ENCODE measurements at places on chromosomes 16 and 17.

GRCh38 chr17:27361695-27362094, 67.8 kb downstream of the WSB1 start:
- no peak for DNase-seq

GRCh38 chr17:80497726-80498241, 21.4 kb upstream of the NPTX1 start:
- DNase-seq: no peak

- no peak for DNase-seq
Observed at GRCh38 chr17:63347475-63347874, 98.6 kb downstream of the CYB561 start.

GRCh38 chr16:68719993-68720489, 17.1 kb upstream of the CDH1 start:
- DNase-seq: no peak

DNA sequence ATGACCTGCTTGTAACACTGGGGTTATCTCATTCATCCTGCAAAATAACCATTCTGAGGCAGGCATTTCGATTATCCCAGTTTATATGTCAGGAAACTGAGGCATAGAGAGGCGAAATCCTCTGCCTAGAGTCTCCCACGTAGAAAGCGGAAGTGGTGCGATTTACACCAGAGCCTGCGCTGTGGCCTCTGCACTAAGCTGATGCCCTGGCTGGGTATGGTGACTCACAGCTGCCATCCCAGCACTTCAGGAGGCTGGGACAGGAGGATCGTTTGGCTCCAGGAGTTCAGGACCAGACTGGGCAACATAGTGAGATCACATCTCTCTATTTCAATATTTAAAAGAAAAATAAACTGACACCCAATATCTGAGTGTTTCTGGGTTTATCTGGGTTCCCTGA, 59.3 kb upstream of the BCO1 start:
- DNase-seq: no peak

DNA sequence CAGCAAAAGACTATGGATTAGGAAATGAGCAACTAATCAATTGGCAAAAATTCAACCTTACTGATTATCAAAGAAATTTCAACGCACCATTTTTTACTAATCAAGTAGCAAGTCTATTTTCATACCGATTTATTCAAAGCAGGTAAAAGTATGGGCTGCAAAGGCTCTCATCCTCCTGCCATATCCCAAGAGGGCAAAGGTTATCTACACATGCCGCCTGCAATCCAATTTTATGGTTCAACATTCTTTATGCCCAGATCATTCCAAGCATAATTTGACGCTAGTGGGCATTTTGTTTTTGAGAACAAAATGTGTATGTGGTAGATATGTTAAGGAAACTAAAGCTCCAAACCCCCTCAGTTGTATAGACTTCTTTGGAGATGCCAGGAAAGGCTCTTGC, 270.6 kb downstream of the MAF start:
- DNase-seq: no peak

DNA sequence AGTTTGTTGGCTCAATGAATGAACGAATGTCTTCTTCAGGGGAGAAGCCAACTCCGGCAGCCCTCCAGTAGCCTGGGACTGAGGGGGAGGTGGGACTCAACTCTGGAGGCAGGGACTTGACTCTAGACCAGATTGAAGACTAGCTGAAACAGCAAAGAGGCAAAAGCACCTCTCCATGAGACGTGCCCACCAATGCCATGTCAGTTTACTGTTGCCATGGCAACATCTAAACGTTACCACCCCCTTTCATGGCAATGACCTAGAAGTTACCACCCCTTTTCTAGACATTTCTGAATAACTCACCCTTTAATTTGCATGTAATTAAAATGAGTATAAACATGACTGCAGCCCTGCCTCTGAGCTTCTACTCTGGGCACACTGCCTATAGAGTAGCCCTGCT, 91.8 kb downstream of the ASIC2 start:
- no peak for DNase-seq

GRCh38 chr17:30565073-30565935, 88.1 kb downstream of the GOSR1 start:
- no peak for DNase-seq

GRCh38 chr17:69445132-69445531, 30.6 kb downstream of the MAP2K6 start:
- no peak for DNase-seq

- no peak for DNase-seq
Observed at GRCh38 chr16:84884596-84885341, 65.0 kb downstream of the CRISPLD2 start.

GRCh38 chr17:67759355-67760171, 41.8 kb downstream of the NOL11 start:
- DNase-seq: no peak

GRCh38 chr17:78401246-78401645, 22.8 kb downstream of the PGS1 start:
- no peak for DNase-seq

- DNase-seq: no peak
Observed at GRCh38 chr17:49580055-49580721, 4.5 kb downstream of the NXPH3 start.

GRCh38 chr17:11369575-11369974, 128.6 kb downstream of the SHISA6 start:
- DNase-seq: no peak

- DNase-seq: no peak
Observed at GRCh38 chr16:54456291-54456690, 169.7 kb upstream of the IRX3 start.

GRCh38 chr17:70158180-70158579, 11.2 kb upstream of the KCNJ2 start:
- DNase-seq: no peak

DNA sequence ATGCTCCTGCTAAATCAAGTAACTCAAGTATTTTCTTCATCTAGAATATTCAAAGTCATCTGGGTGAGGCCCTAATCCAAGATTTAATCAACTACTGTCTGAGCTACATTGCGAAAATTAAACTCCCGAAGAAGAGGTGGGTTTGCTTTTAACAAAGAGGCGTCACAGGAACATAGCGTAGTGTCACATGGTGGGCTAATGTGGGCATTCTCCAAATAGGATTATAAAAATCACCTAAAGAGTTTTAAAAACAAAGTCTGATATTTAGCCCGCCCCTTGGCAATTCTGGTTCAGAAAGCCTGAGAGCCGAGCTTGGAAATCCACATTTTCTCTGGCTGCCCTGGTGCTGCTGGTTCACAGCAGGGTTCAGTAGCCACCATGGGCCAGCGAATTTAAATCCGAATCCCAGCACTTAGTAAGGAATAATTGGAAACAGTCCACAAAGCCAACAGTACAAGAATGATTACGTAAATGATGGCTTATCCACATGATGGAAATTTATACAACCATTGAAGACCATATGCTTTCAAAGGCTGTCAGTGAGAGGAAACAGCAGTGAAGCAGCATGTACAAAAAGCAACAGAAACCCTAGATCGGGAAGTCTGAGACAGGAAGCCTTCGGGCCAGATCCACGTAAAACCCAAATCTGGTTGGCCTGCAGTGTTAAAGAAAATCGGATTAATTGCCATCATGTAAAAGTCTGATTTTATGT, 8.8 kb downstream of the PMM2 start:
- DNase-seq: no peak

- DNase-seq: no peak
Observed at GRCh38 chr16:11076259-11077018, 132.1 kb downstream of the CLEC16A start.

GRCh38 chr16:64687786-64688185, 434.1 kb downstream of the CDH11 start:
- no peak for DNase-seq

DNA sequence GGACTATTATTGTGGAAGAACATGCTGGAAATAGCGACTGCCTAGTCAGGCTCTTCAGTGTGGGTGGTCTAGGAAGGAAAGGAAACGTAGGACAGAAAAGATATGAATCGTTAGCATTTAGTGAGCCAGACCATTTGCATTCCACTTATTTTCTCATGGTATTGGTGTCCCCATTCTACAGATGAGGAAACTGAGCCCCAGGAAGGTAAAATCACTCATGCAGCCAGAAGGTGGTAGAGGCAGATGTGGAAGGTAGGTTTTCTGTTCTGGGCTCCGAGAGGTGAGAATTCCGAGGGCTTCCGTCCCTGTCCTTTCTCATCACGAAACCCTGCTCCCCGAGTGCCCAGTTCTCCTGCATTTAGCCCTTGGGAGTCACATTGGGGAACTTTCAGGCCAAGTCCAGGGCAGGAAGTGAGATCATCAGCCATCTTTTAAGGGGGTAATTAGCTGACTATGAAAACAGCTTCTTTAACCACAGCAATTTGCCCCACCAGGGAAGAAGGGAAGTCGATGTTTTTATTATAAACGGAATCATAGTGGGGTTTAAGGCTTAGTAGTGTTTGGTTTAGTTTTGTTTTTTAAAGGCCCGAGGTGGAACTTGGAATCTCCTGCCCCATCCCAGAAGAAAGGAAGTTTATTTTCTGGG, 110.7 kb upstream of the IRX3 start:
- no peak for DNase-seq

DNA sequence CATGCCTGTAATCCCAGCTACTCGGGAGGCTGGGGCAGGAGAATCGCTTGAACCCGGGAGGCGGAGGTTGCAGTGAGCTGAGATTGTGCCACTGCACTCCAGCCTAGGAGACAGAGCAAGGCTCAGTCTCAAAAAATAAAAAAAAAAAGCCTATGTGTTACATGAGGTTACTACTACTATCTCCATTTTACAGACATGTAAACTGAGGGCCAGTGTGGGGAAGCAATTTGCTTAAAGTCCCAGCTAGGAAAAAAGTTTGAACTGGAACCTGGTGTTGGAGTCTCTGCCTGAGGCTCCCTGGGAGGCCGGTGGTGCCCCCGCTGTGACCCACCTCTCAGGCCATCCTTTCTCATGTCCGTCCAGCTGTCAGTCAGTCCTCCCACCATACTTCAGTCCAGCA, 4.5 kb downstream of the SLC13A2 start:
- no peak for DNase-seq

DNA sequence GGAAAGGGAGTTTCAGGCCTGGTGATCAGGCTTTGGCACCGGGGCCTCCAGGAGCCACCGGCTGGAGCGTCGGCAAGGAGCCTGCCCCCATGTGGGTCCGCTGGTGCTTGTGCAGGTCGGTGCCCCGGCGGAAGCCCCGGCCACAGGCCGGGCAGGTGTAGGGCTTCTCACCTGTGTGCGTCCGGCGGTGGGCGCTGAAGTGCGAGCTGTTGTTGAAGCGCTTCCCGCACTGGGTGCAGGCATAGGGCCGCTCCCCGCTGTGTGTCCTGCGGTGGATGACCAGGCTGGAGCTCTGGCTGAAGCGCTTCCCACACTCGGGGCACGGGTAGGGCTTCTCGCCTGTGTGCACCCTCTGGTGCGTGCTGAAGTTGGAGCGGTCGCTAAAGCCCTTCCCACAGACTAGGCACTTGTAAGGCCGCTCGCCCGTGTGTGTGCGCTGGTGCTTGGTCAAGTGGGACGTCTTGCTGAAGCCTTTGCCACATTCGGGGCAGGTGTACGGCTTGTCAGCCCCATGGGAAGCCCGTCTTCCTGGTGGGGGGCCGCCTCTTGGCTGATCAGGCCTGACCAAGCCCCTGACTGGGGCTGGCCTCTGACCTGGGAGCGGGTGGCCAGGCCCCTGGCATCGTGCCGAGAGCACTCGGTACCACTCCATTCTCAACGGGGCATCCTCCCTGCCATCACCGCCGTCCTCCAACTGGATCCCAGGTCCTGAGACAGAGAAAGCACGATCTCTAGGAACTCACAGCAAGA, 14.4 kb downstream of the ZNF500 start:
- no peak for DNase-seq

GRCh38 chr16:48113001-48113400, 42.8 kb downstream of the ABCC12 start:
- no peak for DNase-seq

GRCh38 chr17:42690596-42690995, 8.3 kb downstream of the CNTNAP1 start:
- DNase-seq: no peak

GRCh38 chr17:17070931-17071330, 28.7 kb downstream of the MPRIP start:
- no peak for DNase-seq

DNA sequence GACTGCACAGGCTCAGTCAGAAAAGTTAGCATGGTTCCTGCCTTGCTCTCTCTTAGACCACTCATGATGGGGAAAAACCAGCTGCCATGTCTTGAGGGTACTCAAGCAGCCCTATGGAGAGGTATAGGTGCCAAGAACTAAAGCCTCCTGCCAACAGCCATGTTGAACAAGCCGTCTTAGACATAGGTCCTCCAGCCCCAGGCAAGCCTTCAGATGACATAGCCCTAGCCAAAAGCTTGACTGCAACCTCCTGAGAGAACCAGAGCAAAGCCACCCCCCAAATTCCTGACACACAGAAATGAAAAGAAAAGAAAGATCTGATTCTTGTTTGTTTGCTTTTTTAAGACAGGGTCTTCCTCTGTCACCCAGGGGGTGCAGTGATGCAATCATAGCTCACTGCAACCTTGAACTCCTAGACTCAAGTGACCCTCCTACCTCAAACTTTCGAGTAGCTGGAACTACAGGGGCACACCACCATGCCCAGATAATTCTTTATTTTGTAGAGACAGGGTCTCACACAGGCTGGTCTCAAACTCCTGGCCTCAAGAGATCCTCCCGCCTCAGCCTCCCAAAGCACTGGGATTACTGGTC, 36.3 kb downstream of the CMTM3 start:
- no peak for DNase-seq

DNA sequence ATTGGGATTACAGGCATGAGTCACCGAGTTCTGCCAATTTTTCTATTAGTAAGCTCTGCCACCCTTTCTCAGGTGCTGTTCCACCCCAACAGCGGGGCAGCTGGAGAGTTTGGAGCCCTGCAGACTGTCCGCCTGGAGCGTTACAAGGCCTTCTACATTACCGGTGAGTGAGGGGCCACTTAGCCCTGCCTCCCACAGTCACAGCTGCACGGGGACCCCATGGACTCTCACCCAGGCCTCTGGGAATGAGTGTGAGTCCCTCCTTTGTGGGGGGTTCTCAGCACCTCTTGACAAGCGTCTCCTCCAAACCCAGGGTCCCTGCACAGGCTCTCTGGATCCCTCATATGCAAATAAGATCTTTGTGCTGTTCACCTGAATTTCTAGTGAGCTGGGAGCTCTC, 56.0 kb downstream of the WIPI1 start:
- no peak for DNase-seq

- DNase-seq: no peak
Observed at GRCh38 chr16:11794447-11794846, 2.6 kb downstream of the ZC3H7A start.

DNA sequence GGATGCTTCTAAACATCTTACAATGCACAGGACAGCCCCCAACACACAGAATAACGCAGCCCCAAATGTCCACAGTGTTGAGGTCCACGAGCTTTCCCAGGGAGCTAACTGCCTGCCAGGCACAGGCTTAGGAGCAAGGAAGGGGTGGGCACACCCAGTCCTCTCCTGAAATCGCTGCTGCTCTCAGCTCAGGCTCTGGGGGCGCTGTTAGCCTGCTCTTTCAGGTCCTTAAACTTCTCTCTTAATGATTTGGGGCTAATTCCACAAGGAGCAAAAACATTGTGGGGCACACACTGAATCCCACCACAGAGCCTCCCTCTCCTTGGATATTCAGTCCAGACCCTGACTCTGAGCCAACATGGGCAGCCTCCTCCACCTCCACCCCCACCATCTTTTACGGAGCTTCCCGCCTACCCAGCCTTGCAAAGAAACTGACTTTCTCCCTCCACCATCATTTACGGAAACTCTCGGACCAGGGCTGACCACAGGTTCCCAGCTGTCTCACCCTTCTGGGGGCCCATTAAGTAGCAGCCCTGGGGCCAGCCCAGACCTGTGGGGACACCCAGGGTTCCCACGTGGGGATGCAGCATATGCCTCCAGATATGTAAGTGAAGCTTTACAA, 1.1 kb downstream of the CD300H start:
- no peak for DNase-seq

GRCh38 chr16:17470908-17471718, at the start of gene XYLT1:
XYLT1 (minus strand) TSS chr16:17470960; CDS start chr16:17470796, 164 bp downstream.
- DNase-seq: peak; percentile 45

GRCh38 chr16:22214889-22215288, 8.8 kb downstream of the EEF2K start:
- DNase-seq: no peak
